Breast epithelium (tissue), 4 donors: ENCODE measurements at places on chromosomes 3 and 15. TPM values are rescaled to one million over a fixed set of nuclear protein-coding genes. Genes with fewer than 3 reads are reported as not detected.

The CHST13 gene
- total RNA-seq = not detected

DNA sequence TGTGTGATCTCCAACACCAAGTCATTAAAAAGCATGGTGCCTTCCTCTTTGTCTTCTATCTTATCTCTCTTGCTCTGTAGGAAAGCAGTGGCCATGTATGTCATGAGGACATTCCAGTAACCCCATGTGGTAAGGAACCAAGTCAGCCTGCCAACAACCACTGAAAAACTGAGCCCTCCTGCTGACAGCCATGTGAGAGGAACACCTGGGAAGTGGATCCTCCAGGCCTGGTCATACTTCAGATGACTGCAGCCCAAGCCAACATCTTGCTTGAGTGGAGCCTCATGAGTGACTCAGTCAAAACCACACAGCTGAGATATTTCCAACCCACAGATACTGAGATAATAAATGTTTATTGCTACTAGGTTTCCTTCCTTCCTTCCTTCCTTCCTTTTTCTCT lies 597.3 kb downstream of the ZIC1 start:
- no peaks in the 10 kb centered on the region for H3K36me3 ChIP-seq
- no peak overlapping the region for H3K4me3 ChIP-seq
- H3K4me1 ChIP-seq = no peaks in the 10 kb centered on the region
- H3K27ac ChIP-seq = no peak overlapping the region

DNA sequence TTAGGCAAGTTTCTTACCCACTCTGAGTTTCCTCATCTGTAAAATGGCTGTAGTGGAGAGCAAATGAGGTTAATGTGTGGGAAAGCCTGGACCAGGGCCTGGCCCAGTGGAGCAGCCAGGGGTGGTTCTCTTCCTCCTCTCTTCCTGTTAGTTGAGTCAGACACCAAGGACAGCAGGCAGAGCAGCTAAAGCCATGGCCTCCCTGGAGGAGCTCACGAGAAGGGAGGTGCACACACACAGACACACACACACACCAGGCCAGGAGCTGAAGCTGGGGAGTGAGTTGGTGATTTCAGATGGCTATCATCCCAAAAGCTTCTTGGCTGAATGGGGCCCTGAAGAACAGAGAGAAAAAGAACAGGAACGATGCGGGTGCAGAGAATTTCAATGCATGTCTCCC lies 33.2 kb upstream of the TSPAN3 start:
- H3K27me3 ChIP-seq = no peaks in the 10 kb centered on the region
- no peak overlapping the region for H3K27ac ChIP-seq
- no peaks in the 10 kb centered on the region for H3K4me1 ChIP-seq
- no peaks in the 10 kb centered on the region for H3K36me3 ChIP-seq
- DNase-seq = no peak
- H3K4me3 ChIP-seq = no peak overlapping the region

- H3K4me3 ChIP-seq = no peak overlapping the region
- H3K27me3 ChIP-seq = no peaks in the 10 kb centered on the region
- H3K27ac ChIP-seq = no peak overlapping the region
- H3K36me3 ChIP-seq = no peaks in the 10 kb centered on the region
- no peaks in the 10 kb centered on the region for H3K4me1 ChIP-seq
- no peak for DNase-seq
Observed at GRCh38 chr15:23013681-23014080, 25.7 kb downstream of the TUBGCP5 start.

GRCh38 chr15:70318594-70319465 lies 221.1 kb upstream of the TLE3 start:
- H3K4me1 ChIP-seq = peaks cover 11% of the 10 kb centered on the region
- H3K27me3 ChIP-seq = no peaks in the 10 kb centered on the region
- no peaks in the 10 kb centered on the region for H3K36me3 ChIP-seq
- peak overlapping the region; percentile 67 for H3K27ac ChIP-seq

DNA sequence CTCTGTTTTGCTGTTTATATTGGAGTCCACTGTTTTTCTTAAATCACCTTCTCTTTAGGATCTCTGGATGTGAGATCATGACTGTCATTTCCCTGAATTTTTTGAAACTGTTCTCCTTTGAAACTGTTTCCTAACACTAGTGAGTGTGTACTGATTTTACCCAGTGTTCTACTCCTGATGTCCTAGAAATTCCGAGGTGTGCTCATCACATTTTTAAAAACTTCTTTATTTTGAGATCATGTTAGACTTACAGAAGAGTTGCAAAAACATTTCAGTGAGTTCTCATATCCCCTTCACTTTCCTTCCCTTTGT lies 292.6 kb downstream of the NFKBIZ start:
- H3K36me3 ChIP-seq = no peaks in the 10 kb centered on the region
- H3K27me3 ChIP-seq = no peaks in the 10 kb centered on the region
- H3K4me1 ChIP-seq = no peaks in the 10 kb centered on the region
- no peak overlapping the region for H3K27ac ChIP-seq
- no peak for DNase-seq

DNA sequence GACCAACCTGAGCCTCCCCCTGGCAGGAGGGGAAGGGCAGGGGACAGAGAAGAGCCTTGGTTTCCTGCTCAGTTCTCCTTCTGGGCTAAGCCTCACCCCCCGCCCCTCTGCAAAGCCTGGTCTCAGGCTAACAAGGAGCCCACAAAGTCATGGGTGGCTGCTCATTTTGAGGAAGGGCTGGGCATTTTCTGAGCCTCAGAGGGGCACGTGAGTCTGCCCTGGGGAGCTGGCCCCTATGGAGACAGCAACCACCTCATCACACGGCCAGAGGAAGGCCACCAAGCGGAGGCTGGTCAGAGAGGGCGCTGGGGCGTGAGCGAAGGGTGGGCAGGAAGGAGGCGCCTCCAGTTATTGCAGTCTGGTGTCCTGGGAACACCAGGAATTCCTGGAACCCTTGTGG lies 18.7 kb downstream of the ABTB1 start:
- no peaks in the 10 kb centered on the region for H3K36me3 ChIP-seq
- DNase-seq = no peak
- no peak overlapping the region for H3K4me3 ChIP-seq
- H3K27ac ChIP-seq = no peak overlapping the region
- no peaks in the 10 kb centered on the region for H3K27me3 ChIP-seq

DNA sequence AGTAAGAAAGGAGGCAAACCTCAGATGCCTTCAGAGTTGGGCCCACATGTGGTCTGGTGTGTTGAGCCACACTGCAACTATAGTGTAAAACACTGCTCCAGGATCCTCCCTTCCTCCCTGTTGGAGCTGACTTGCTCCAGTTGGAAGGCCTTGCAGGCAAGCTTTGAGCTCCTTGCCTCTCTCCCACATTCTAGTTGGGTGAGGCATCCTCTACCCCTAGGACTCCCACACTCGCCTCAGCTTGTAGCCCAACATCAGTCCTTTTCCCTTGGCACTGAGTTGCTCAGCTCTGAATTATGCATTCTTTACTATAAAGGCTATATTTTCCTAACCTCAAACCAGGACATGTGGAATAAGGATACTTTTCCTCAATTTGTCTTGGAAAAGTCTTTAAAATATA lies 143.9 kb downstream of the NECTIN3 start:
- no peaks in the 10 kb centered on the region for H3K36me3 ChIP-seq
- H3K4me3 ChIP-seq = no peak overlapping the region
- no peak for DNase-seq
- H3K27ac ChIP-seq = no peak overlapping the region
- H3K27me3 ChIP-seq = no peaks in the 10 kb centered on the region

DNA sequence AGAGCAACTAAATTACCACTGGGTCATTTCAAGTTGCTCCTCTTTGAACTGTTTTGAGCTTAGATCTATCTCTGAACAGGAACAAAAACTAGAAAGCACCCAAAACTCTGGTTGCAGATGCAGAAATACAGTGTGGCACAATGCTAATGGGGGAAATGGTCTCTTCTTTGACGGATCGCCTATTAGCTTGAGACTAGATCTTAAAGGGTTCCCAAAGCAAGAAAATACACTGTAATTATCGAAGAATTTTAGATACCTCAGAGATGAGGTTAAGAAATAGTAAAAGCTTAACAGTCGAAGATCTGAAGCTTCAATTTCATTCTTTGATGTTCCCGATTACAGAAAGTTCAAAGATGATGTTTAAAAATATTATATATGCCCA lies 818 bp downstream of the PPP1R2 start:
- H3K4me3 ChIP-seq = peak overlapping the region; percentile 87
- H3K36me3 ChIP-seq = peaks cover 4% of the 10 kb centered on the region
- H3K27me3 ChIP-seq = no peaks in the 10 kb centered on the region
- no peak for DNase-seq

- DNase-seq = no peak
- H3K4me3 ChIP-seq = no peak overlapping the region
- H3K4me1 ChIP-seq = no peaks in the 10 kb centered on the region
- no peaks in the 10 kb centered on the region for H3K27me3 ChIP-seq
- H3K36me3 ChIP-seq = no peaks in the 10 kb centered on the region
Observed at GRCh38 chr3:149382101-149382467, 4.6 kb upstream of the TM4SF1 start.

GRCh38 chr15:55260562-55261131 lies 29.0 kb downstream of the RAB27A start:
- no peak overlapping the region for H3K27ac ChIP-seq
- H3K4me3 ChIP-seq = no peak overlapping the region
- H3K4me1 ChIP-seq = no peaks in the 10 kb centered on the region
- H3K36me3 ChIP-seq = no peaks in the 10 kb centered on the region
- DNase-seq = no peak

- no peak for DNase-seq
- no peaks in the 10 kb centered on the region for H3K4me1 ChIP-seq
- H3K27me3 ChIP-seq = no peaks in the 10 kb centered on the region
- no peaks in the 10 kb centered on the region for H3K36me3 ChIP-seq
- no peak overlapping the region for H3K4me3 ChIP-seq
Observed at GRCh38 chr15:53397041-53397616, 362.3 kb downstream of the WDR72 start.

The BCHE gene
- total RNA-seq = 2.6 TPM

DNA sequence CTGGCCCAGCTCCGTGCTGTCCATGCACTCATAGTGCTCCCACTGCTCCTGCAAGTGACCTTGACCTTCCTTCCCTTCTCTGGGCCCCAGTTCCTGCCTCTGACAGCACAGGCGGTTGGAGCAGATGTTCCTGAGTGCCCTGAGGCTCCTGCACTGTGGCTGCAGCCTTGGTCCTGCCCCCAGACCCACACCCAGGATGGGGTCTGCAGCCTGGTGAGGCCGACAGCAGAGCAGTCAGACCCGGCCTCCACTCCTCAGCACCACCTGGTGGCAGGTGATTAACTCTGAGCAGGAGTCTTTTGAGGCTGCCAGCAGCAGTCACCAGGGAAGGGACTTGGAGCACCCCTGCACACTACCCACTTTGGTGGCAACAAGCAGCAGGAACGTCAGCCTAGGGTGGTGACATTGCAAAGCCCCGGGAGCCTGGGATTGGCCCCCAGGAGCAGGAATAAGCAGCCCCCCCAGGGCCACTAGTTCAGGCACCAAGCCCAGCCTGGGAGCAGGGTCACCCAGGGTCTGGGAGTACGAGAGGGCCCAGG lies 64.6 kb downstream of the CYP11A1 start:
- no peaks in the 10 kb centered on the region for H3K4me1 ChIP-seq
- H3K27ac ChIP-seq = no peak overlapping the region
- no peaks in the 10 kb centered on the region for H3K36me3 ChIP-seq
- no peak for DNase-seq

DNA sequence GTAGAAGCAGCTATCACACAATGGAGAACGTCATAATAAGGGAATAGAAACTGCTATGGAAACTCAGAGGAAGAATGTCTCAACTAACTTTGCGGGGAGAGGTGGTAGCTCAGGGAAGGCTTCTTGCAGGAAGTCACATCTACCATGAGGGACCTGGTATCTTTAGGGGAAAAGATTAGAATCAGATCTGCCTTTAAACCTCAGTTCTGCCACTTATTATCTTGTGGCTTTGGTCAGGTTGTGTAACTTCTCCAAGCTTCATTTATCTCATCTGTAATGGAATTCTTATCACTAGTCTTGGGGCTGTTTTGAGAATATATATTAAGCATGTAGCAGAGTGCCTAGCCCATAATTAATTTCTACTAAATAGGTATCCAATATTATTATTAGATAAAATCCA lies 46.4 kb upstream of the PRICKLE2 start:
- no peak overlapping the region for H3K4me3 ChIP-seq
- no peaks in the 10 kb centered on the region for H3K27me3 ChIP-seq
- no peak overlapping the region for H3K27ac ChIP-seq
- no peaks in the 10 kb centered on the region for H3K36me3 ChIP-seq
- no peak for DNase-seq

GRCh38 chr15:31526916-31527690 lies 200.5 kb downstream of the KLF13 start:
- H3K36me3 ChIP-seq = no peaks in the 10 kb centered on the region
- H3K27ac ChIP-seq = no peak overlapping the region
- H3K27me3 ChIP-seq = no peaks in the 10 kb centered on the region
- H3K4me1 ChIP-seq = no peaks in the 10 kb centered on the region

- no peak overlapping the region for H3K27ac ChIP-seq
- no peak overlapping the region for H3K4me3 ChIP-seq
- no peaks in the 10 kb centered on the region for H3K27me3 ChIP-seq
- H3K4me1 ChIP-seq = no peaks in the 10 kb centered on the region
- no peak for DNase-seq
Observed at GRCh38 chr3:173138026-173138425, 3.0 kb downstream of the SPATA16 start.

The FAM43A gene
- total RNA-seq = 15.5 TPM

DNA sequence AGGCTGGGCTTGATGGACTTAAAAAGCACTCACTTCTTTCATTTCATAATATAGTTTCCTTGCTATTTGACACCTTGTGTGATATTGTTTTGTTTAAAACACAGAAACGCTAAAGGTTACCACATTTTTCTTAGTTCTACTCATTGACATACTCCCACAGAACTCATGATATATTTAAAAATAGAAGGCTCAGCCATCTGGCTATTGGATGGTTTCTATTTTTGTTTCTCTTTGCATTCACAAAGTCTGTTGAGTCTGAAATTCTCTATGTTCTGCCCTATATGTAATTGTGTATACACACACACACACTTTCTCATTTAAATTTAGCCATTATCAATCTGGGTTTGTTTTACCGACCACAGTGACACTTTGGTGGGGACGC lies 128.2 kb downstream of the SOX2 start:
- no peaks in the 10 kb centered on the region for H3K36me3 ChIP-seq
- no peak for DNase-seq
- H3K4me3 ChIP-seq = no peak overlapping the region
- H3K4me1 ChIP-seq = no peaks in the 10 kb centered on the region
- H3K27ac ChIP-seq = no peak overlapping the region
- H3K27me3 ChIP-seq = no peaks in the 10 kb centered on the region

DNA sequence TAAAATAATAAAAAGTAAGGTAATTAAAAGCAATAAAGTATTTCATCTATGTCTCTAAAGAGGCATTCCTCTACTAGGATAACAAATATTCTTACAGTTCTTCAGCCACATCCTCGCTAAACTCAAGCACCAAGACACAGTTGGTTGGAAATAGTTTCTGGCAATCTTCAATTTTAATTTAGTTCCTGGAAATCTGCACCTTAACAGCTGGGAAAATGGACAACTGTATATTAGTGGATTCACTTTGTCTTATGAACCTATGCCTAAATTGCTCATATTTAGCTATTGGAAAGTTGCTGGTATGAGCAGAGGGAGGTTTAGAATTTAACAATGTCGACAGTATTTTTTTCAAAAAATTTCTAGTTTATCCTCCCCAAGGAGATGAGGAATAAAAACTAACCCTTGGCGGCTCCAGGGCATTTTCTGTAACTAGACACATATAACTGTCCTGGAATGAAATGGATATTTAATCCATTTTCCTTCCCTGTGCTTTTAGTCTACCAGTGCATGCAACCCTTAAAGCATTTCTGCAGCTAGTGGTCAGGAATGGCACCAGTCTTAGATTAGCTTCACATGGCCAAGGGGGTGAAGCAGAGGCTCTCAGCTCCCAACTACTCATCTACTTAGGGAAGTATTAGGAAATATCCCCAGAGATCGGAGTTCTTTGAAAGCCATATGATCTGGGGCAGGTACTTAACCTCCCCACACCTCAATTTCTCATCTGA lies 290.0 kb upstream of the THBS1 start:
- H3K36me3 ChIP-seq = no peaks in the 10 kb centered on the region
- H3K4me1 ChIP-seq = no peaks in the 10 kb centered on the region
- no peaks in the 10 kb centered on the region for H3K27me3 ChIP-seq
- DNase-seq = no peak
